WTC11 (cell line): ENCODE measurements at places on chromosomes 11 and 22. TPM values are rescaled to one million over a fixed set of nuclear protein-coding genes. Genes with fewer than 3 reads are reported as not detected.
A peak's percentile ranks its signal among the peaks of the same experiment; 100 is the strongest.

The WT1 gene
- 0.09 to 0.16 TPM in 2 of 3 replicates, not detected in the other for total RNA-seq

The DGCR6 gene
- 2.4 to 4.7 TPM (median 3.8 TPM) in 3 replicates for total RNA-seq

The ARHGAP20 gene
- total RNA-seq = 0.07 to 0.15 TPM (median 0.07 TPM) in 3 replicates

The TRIM29 gene
- 0.11 to 0.39 TPM (median 0.27 TPM) in 3 replicates for total RNA-seq

The GUCY1A2 gene
- total RNA-seq = 0.71 to 0.90 TPM (median 0.76 TPM) in 3 replicates

The APOA1 gene
- 2.1 to 4.4 TPM (median 3.2 TPM) in 3 replicates for total RNA-seq

The MUC5AC gene
- under 0.01 TPM in 1 of 3 replicates, not detected in the others for total RNA-seq

The RAB1B gene
- 125 to 134 TPM (median 130 TPM) in 3 replicates for total RNA-seq

- peaks cover 27% of the 10 kb centered on the region for H3K27me3 ChIP-seq
- peaks cover 56% of the 10 kb centered on the region for H3K4me1 ChIP-seq
- H3K4me3 ChIP-seq = peak overlapping the region; percentile 48
- no peaks in the 10 kb centered on the region for H3K36me3 ChIP-seq
- DNase-seq = no peak
These were observed 272.5 kb downstream of the BUD13 start for GRCh38 chr11:116500026-116500946.

GRCh38 chr22:38258895-38259294, 13.9 kb downstream of the TMEM184B start:
- no peak for DNase-seq
- H3K4me3 ChIP-seq = no peak overlapping the region
- H3K27me3 ChIP-seq = no peaks in the 10 kb centered on the region
- peak overlapping the region; percentile 83 for H3K27ac ChIP-seq
- H3K36me3 ChIP-seq = peaks cover 5% of the 10 kb centered on the region; the same call in 1 of the 2 replicates

GRCh38 chr11:47592970-47593369, 1.2 kb downstream of the C1QTNF4 start:
- peak overlapping the region; percentile 77 for H3K4me3 ChIP-seq
- H3K36me3 ChIP-seq = no peaks in the 10 kb centered on the region
- peaks cover 67% of the 10 kb centered on the region for H3K27me3 ChIP-seq
- peaks cover 26% of the 10 kb centered on the region for H3K4me1 ChIP-seq

DNA sequence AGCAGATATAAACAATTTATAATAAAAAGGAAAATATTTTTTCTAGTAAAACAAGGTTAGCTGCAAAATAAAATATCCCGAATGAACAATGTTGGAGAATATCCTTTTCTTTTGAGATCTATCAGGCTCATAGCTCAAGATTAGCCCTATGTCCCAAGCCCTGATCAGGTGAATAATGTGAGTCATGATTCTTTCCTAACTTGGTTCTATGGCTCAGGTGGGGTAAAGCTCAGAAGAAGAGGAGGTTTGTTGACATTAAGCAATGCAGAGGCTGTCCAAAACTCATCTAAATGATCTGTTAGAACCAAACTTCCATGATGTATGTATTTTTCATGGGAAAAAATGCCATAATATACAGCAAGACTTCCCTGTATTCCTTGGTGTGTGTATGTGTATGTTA, 86.1 kb downstream of the TRIM44 start:
- no peaks in the 10 kb centered on the region for H3K27me3 ChIP-seq
- no peak overlapping the region for H3K4me3 ChIP-seq
- H3K4me1 ChIP-seq = peaks cover 11% of the 10 kb centered on the region
- no peak for DNase-seq

GRCh38 chr22:40215266-40215665, 37.5 kb downstream of the TNRC6B start:
- DNase-seq = no peak
- peak overlapping the region; percentile 77 for H3K27ac ChIP-seq
- H3K4me1 ChIP-seq = peaks cover 77% of the 10 kb centered on the region

GRCh38 chr11:27055065-27055682, 14.6 kb downstream of the BBOX1 start:
- no peaks in the 10 kb centered on the region for H3K36me3 ChIP-seq
- peaks cover 6% of the 10 kb centered on the region for H3K4me1 ChIP-seq
- H3K27me3 ChIP-seq = no peaks in the 10 kb centered on the region
- DNase-seq = no peak

DNA sequence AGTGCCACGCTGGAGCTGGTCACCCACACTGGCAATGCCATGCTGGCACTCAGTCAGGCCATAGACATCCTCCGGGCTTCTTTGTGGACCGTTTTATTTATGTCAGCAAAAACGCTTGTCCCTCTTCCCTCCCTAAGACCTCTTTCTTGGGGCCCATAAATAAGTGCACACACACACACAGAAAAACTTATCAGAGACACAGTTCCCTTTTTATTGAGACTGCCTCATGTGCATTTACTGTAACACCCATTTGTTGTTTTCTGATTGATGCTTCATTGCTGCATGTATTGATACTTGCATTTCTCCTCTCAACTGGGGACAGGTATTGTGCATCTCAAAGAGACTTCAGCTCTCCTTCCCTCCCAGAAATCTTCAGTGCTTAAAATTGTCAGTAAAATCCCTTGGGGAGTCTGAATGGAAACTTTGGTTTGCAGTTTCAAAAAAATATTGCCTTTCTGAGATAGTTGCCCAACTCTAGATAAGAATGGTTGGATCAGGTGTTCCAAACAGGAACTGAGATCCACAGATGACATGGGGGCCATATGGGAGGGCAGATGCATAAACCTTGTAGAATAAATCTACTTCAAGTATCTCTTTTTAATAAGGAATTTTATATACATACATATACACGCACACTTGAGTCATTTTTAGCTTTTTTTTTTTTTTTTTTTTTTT, 50.9 kb downstream of the PPP2R1B start:
- no peak overlapping the region for H3K27ac ChIP-seq
- peaks cover 9% of the 10 kb centered on the region for H3K36me3 ChIP-seq
- no peak for DNase-seq
- no peak overlapping the region for H3K4me3 ChIP-seq
- peaks cover 15% of the 10 kb centered on the region for H3K4me1 ChIP-seq
- H3K27me3 ChIP-seq = no peaks in the 10 kb centered on the region

DNA sequence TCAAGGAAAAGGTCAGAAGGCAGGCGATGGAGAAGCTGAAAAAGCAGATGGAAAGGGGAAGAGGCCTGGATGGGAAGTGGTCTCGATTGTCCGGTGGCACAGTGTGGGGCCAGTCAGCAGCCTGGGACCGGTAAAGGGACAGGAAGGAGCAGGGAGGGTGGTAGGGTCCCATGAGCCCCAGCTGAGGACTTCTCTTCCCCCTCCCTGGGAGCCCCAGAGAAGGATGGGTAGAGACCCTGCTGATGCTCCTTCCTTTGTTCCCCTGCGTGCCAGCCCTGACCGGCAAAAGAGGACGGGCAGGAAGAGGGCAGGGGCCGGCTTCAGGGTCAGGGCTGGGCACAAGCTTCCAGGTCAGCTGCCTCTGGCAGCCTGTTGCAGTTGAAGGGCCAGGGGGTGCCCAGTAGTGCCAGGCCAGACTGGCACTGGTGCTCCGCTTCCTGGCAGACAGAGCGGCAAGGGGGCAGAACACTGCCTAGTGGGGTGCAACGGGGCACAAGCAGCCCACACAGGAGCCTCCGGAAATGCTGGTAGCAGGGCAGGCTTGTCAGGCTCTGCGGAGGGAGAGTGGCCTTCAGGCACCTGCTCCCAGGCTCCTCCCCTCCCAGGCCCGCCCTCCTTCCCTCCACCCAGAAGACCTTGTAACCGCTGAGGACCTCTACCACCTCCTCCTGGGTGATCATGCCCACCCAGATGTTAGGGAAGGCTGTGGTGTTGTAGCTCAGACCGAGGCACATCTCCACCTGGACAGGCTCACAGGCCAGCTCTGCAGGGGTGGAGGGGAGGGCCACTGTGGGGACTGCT, 739 bp upstream of the C1QTNF5 start:
- no peak for DNase-seq
- H3K36me3 ChIP-seq = peaks cover 1% of the 10 kb centered on the region
- H3K4me1 ChIP-seq = peaks cover 43% of the 10 kb centered on the region
- peaks cover 66% of the 10 kb centered on the region for H3K27me3 ChIP-seq

- no peak overlapping the region for H3K4me3 ChIP-seq
- H3K36me3 ChIP-seq = no peaks in the 10 kb centered on the region
- H3K27me3 ChIP-seq = no peaks in the 10 kb centered on the region
- H3K27ac ChIP-seq = no peak overlapping the region; the same call in 1 of the 2 replicates
- H3K4me1 ChIP-seq = peaks cover 23% of the 10 kb centered on the region
These were observed 1196.3 kb downstream of the BRD1 start for GRCh38 chr22:48631288-48631863.

DNA sequence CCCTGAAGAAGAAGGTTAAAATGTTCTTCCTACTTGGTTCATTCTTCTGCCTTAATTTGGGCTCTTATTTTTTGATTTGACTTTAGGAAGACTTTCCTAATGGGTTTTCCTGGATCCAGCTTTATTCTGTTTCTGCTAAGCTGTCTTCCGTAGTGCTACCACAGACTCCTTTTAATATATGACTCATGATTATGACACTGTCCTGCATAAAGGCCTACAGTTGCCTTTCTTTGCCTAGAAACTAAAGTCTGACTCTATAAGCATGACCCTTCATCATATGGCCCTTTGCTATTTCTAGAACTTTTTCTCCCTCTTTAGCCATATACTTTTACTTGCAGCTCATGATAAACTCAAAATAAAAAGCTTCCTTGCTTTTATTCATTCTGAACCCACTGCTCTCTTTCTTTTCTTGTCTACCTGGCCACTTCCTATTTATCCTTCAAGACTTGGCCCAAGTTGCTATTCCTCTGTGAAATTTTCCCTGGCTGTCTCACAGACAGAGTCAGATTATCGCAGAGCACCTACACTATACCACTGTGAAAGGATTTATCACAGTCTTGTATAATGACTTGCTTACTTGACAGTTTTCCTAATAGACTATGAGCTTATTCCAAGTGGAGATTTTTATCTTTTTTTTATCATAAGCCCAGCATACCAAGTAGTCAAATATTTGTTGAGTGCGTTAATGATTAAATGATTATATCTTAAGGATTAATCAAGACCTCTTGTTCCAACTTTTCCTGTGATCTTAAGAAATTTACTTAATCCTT, 24.7 kb downstream of the TBCEL start:
- DNase-seq = no peak
- peaks cover 6% of the 10 kb centered on the region for H3K4me1 ChIP-seq
- 0 out of 2 replicates have a peak overlapping the region, but pooled peaks have one; percentile 11 for H3K27ac ChIP-seq
- no peaks in the 10 kb centered on the region for H3K27me3 ChIP-seq
- H3K4me3 ChIP-seq = no peak overlapping the region

- peaks cover 12% of the 10 kb centered on the region for H3K36me3 ChIP-seq
- H3K27ac ChIP-seq = no peak overlapping the region
These were observed 34.6 kb downstream of the PRDM10 start for GRCh38 chr11:129967996-129968395.

DNA sequence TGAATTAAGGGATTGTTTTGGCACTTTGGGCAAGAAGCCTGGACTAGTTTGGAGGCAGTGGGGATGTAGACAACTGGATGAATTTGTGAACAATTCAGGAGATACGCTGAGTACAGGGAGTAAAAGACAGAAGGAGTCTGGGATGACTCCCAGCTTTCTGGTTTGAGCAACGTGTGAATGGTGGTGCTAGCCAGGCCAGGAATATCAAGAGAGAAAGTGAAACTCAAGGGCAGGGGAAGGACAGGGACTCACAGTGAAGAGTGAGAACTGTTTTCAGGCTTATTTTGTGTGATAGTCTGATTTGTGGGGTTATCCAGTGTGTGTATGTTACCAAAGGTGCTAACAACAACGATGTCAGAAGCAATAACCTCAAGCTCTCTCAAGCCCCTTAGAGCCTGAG, 15.9 kb downstream of the CHRM1 start:
- no peak overlapping the region for H3K27ac ChIP-seq
- H3K36me3 ChIP-seq = 0 out of 2 replicates have a peak, but pooled peaks cover 3% of the 10 kb centered on the region
- H3K4me3 ChIP-seq = no peak overlapping the region
- peaks cover 28% of the 10 kb centered on the region for H3K4me1 ChIP-seq
- no peak for DNase-seq

- DNase-seq = no peak
- H3K36me3 ChIP-seq = no peaks in the 10 kb centered on the region
- H3K4me3 ChIP-seq = no peak overlapping the region
- H3K4me1 ChIP-seq = no peaks in the 10 kb centered on the region
These were observed 114.9 kb upstream of the TMEM45B start for GRCh38 chr11:129700701-129701100.

- peak within 1 kb of the TSS; percentile 49; the same call in 1 of the 2 replicates for H3K27ac ChIP-seq
- H3K4me1 ChIP-seq = peaks cover 46% of the 10 kb centered on the region
- H3K36me3 ChIP-seq = peaks cover 32% of the 10 kb centered on the region
- H3K4me3 ChIP-seq = peak within 1 kb of the TSS; percentile 73
- DNase-seq = peak; percentile 95
- H3K27me3 ChIP-seq = peaks cover 4% of the 10 kb centered on the region; the same call in 1 of the 2 replicates
These were observed at the start of gene CENPM for GRCh38 chr22:41946629-41947423. Gene CENPM (minus strand): TSS chr22:41947152. CDS start chr22:41947076, 76 bp downstream.

GRCh38 chr22:27352426-27352825, 449.1 kb downstream of the MN1 start:
- no peak for DNase-seq
- H3K4me1 ChIP-seq = peaks cover 14% of the 10 kb centered on the region
- H3K4me3 ChIP-seq = no peak overlapping the region
- H3K27ac ChIP-seq = no peak overlapping the region
- H3K27me3 ChIP-seq = peaks cover 16% of the 10 kb centered on the region
- H3K36me3 ChIP-seq = peaks cover 21% of the 10 kb centered on the region

DNA sequence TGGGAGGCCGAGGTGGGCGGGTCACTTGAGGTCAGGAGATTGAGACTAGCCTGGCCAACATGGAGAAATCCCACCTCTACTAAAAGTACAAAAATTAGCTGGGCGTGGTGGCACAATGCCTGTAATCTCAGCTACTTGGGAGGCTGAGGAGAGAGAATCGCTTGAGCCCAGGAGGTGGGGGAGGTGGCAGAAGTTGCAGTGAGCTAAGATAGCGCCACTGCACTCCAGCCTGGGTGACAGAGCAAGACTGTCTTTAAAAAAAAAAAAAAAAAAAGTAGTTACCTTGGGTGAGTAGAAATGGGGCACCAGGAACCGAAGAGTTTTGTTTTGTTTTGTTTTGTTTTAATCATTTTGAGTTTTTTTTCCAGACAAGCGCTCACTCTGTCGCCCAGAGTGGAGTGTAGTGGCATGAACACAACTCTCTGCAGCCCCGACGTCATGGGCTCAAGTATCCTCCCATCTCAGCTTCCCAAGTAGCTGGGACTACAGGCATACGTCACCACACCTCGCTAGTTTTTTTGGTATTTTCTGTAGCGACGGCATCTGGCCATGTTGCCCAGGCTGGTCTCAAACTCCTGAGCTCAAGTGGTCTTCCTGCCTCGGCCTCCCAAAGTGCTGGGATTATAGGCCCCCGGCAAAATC, 15.8 kb downstream of the THAP12 start:
- no peak overlapping the region for H3K4me3 ChIP-seq
- DNase-seq = no peak
- H3K4me1 ChIP-seq = peaks cover 8% of the 10 kb centered on the region
- H3K27ac ChIP-seq = peak overlapping the region; percentile 78; the same call in 1 of the 2 replicates
